ENCODE measurements at places on chromosomes 5 and 9.

GRCh38 chr9:7336356-7337065, 463.1 kb downstream of the DMAC1 start:
- DNase-seq: no peak

- DNase-seq: no peak
Observed at GRCh38 chr9:112531666-112532282, 45.1 kb downstream of the KIAA1958 start.

- no peak for DNase-seq
Observed at GRCh38 chr5:131541071-131541470, 94.0 kb downstream of the RAPGEF6 start.

DNA sequence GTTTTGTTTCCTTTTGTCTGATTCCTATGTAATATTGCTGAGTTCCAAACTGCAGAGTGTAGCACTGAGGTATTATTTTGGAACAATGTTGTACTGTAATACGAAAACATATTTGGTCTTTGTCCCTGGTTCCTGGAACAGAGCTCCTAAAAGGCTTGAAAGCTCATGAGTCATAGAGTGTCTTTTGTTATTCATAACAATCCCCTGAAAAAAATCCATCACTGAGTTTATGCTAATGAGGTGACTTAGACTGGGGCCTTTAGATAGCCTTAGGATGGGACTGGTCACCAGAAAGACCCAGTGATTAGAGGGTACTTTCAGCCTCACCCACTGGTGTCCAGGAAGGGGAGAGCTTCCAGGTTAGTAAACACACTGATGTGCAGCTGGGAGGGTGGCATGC, 132.7 kb upstream of the POU5F2 start:
- DNase-seq: no peak

- no peak for DNase-seq
Observed at GRCh38 chr5:33734537-33734936, 157.3 kb downstream of the ADAMTS12 start.

GRCh38 chr5:170631466-170632195, 127.8 kb downstream of the KCNIP1 start:
- DNase-seq: no peak

DNA sequence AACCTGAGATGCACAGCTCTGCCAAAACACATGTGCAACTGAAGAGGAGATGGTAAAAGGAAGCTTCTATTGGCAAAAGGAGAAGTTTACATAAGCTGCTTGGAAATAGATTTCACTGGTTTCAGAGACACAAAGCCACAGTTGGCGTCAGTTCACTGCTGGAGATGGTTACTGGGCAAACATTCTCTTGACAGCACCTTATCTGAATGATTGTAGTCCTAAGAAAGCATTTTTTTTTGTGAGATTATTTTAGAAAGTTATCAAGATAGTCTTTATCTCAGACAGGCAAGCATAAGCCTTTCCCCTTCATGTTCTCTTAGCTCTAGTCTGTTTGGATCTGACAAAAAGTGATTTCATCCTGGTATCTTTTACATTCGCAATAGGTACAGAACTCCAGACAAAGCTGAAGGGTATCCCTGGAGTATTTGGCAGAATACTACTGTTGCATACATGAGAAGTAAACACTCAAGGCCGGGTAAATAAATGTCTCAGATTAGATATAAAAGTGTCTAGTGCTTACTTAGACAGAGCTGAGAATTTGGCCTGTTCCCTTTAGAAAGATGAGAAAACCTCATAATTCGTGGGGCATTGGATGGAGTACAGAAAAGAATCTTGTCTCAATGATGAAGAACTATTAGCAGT, 1668.0 kb upstream of the NUDT12 start:
- DNase-seq: no peak

- no peak for DNase-seq
Observed at GRCh38 chr5:174725261-174725990, 1.0 kb downstream of the MSX2 start.

- no peak for DNase-seq
Observed at GRCh38 chr5:173397516-173397915, 69.3 kb upstream of the STC2 start.

DNA sequence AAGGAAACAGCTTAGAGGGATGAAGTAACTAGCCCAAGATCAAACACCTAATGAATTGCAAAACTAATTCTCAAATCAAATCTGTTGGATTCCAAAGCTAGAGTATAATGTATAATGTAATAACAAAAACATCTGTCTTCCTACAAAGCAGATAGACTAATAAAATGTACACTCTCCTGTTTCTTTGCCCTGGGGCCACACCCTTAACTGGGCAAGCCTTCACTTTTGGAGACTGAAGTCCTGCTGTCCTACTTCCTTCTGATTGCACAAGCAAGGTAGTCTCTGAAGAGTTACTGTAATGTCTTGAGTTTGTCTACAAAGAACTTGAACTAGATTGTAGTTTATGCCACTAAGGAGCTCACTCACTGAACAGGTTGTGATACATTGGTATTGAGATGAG, 2.5 kb downstream of the TTC1 start:
- DNase-seq: no peak

GRCh38 chr9:129401623-129402370, 219.1 kb downstream of the C9orf50 start:
- DNase-seq: no peak

GRCh38 chr5:124740991-124741583, 5.4 kb downstream of the ZNF608 start:
- no peak for DNase-seq

GRCh38 chr9:8762479-8763085, 963.0 kb upstream of the DMAC1 start:
- no peak for DNase-seq

- no peak for DNase-seq
Observed at GRCh38 chr9:120308495-120308894, 271.5 kb downstream of the CDK5RAP2 start.

- no peak for DNase-seq
Observed at GRCh38 chr5:127801751-127802476, 98.7 kb downstream of the CCDC192 start.

DNA sequence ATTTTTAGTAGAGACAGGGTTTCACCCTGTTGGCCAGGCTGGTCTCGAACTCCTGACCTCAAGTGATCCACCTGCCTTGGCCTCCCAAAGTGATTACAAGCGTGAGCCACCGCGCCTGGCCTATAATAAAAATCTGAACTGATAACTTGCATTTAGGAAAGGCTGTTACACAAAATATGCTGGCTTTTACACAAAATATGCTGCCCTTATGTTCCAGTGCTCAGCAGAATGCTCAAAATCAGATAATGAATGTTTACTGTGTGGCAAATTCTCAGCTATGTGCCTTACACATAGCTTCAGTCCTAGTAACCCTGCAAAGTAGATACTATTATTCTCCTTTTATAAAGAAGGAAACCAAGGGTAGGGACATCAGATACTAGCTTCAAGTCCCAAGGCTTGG, 141.3 kb upstream of the MSX2 start:
- no peak for DNase-seq

DNA sequence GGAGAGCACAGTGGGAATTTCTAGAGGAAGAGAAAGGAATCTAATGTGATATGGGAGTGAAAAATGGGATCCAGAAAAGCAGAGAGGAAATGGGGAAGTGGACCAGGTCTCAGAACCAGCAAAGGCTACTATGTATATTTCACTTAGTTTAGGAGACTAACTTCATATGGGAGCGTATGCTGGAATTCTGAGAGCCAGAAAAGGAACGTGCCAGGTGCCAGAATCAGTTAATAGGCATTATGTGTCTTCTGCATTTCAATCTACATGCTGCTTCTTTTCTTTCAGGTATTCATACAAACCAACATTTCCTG, 28.5 kb upstream of the IFNA14 start:
- no peak for DNase-seq

GRCh38 chr9:108559432-108559831, 296.4 kb downstream of the ACTL7B start:
- DNase-seq: no peak

DNA sequence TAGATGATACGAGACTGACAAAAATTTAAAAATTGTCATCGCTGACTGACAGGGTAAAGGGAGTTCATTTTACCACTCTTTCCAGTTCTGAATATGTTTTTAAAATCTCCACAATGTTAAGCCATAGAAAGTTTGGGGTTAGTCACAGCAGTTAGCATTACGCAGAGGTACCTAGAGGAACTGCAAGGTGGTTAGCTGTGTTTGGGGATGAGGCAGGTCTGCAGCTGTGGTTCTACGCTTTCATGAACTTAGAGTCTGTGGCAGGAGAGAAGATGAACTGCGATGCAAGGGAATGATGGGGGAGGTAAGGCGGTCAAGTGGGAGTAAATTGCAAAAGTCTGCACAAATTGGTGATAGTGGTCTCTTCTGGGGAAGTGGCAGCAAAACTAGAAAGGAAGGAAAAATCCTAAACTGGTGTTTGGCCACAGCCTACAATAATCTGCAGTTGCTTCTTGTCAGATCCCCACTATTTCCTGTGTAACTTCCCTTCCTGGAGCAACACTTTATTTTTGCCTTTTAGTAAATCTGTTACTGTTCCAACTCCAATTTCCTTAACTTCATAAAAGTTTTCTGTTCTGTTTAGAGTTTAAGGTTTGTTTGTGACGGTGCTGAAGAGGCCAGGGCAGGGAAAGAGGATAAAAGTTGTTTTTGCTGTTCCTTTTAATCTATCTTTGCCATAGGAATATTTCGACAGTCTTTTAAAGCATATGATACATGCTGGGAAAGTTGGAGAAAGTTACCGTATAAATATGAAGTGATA, 38.6 kb upstream of the SNX2 start:
- DNase-seq: no peak

- no peak for DNase-seq
Observed at GRCh38 chr5:79513308-79513703, 628 bp downstream of the HOMER1 start.

DNA sequence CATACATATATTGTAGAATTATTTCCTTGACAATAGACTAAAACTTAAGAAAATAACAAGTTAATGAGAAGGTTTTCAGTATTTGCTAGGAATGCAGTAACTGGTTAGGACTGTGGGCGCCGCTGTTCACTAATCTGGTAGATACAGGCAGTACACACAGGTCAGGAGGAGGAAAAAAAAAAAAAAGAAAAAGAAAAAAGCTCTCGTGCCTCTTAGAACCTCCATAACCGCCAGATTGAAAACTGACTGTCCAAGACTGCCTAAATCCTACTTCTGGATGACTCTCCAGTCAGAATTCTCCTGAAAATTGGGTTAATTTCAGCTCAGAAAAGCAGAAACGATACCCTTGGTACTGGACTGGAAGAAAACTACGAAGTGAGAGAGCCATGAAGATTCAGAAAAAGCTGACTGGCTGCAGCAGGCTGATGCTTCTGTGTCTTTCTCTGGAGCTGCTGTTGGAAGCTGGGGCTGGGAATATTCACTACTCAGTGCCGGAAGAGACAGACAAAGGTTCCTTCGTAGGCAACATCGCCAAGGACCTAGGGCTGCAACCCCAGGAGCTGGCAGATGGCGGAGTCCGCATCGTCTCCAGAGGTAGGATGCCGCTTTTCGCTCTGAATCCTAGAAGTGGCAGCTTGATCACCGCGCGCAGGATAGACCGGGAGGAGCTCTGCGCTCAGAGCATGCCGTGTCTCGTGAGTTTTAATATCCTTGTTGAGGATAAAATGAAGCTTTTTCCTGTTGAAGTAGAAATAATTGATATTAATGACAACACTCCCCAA, at the start of gene PCDHGA1:
Gene PCDHGA1 (plus strand): TSS at position 216 of the 782 bp plus-strand sequence.
- no peak for DNase-seq

GRCh38 chr5:170251462-170251861, 18.7 kb downstream of the C5orf58 start:
- DNase-seq: no peak

DNA sequence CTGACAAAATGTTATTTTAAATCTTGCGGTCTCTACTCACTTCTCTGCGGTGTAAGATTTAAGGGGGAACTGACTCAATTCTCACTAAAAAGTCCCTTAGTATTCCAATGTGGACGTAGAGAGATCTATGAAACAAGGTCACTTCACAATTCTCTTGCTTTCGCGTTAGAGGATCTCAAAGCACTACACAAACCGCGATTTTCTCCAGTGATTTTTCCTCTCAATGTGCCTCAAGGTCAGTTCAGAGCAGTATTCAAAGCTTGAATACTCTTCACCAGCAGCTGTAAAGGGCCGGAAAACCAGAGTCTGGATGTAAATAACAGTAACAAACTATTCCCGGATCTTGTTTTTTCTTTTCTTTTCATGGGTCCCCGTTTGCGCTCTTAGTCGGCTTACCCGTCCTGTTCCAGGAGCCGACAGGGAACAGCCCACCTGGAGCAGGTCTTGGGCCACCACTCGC, 128.2 kb downstream of the TMEM161B start:
- no peak for DNase-seq

GRCh38 chr5:7396713-7397454, 946 bp downstream of the ADCY2 start:
- DNase-seq: no peak

DNA sequence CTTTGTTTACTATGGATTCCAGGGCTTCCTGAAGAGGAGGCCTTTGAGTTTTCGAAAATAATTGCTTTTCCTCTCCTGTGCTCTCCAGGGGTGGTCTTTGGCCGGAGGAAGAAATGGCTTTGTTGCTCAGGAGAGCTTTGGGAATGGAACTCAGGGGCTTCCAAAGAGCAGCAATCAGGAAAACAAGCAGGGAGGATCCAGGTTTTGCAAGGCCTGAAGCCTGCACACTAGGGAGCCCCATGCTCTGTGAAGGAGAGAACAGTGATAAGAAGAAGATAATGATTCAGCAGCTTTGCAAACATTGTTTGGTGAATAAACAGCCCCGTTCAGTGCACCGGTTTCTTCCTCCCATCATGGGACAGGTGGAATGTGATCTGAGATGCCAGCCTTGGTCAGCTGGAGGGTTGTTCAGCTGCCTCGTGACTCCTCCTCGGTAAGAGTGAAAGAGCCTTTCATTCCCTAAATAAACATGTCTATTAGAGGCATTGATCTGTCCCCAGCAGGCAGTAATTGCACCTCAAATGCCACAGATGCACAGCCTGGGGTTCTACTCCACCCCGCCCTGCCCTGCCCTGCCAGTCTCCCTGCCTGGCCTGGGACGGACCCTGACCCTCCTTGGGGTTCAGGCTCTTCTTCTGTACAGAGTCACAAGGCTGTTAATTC, 11.5 kb upstream of the ALDH1B1 start:
- DNase-seq: no peak

- no peak for DNase-seq
Observed at GRCh38 chr5:5156471-5157082, 16.4 kb downstream of the ADAMTS16 start.

GRCh38 chr5:31867219-31867618, 228.3 kb downstream of the PDZD2 start:
- DNase-seq: no peak

DNA sequence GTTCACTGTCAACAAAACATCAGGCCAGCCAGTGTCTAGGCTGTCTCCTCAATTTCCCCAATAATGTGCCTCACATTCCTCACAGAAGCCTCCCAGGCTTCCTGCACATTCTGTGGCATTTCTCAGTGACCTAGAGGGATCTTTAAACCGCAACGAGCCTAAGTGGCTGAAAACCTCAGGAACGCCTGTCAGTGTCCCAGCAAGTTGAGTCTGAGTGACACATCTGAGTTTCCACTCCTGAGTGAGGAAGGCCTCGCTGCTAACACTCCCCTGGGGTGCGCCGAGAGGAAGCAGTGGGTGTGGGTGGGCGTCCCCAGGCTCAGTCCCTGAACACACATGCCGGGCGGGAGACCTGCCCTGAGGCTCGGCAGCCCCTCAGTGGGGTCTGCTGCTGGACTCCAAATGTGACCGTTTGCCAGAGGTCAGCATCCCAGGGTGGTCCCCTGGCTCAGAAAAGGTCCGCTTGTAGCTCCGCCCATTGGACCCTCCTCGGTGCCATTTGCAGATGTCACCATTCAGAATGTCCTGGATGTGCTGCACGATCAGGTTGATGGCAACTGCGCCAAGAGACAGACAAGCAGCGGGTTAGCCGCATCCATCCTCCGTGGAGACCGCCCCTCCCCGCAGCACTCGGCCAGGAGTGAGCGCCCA, 6.3 kb downstream of the UCK1 start:
- DNase-seq: no peak

- no peak for DNase-seq
Observed at GRCh38 chr5:119417891-119418605, 34.2 kb upstream of the HSD17B4 start.

All from stimulated activated CD8-positive, alpha-beta memory T cell treated with anti-CD3 and anti-CD28 coated beads, Interleukin-7, amount 100 ng/mL, for 4 hours (primary cell).